ENCODE measurements at places on chromosomes 12 and 14.

- peak; percentile 69 for DNase-seq
Observed at GRCh38 chr12:47276621-47277309, 197.0 kb upstream of the AMIGO2 start.

- no peak for DNase-seq
Observed at GRCh38 chr12:65963862-65964240, 139.6 kb downstream of the HMGA2 start.

DNA sequence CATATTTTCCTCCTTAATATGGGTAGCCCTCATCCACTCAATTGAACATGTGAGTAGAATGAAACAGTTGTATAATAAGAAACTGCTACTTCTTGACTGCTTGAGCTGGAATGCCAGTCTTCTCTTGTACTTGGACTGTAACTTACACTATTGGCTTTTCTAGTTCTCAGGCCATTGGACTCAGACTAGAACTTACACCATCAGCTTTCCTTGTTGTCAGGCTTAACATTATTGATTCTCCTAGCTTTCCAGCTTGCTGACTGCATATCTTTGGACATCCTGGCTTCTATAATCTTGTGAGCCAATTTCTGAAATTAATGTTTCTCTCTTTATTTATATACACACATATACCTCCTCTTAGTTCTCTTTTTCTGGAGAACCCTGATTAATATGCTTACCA lies 24.8 kb downstream of the CCDC91 start:
- DNase-seq = no peak

DNA sequence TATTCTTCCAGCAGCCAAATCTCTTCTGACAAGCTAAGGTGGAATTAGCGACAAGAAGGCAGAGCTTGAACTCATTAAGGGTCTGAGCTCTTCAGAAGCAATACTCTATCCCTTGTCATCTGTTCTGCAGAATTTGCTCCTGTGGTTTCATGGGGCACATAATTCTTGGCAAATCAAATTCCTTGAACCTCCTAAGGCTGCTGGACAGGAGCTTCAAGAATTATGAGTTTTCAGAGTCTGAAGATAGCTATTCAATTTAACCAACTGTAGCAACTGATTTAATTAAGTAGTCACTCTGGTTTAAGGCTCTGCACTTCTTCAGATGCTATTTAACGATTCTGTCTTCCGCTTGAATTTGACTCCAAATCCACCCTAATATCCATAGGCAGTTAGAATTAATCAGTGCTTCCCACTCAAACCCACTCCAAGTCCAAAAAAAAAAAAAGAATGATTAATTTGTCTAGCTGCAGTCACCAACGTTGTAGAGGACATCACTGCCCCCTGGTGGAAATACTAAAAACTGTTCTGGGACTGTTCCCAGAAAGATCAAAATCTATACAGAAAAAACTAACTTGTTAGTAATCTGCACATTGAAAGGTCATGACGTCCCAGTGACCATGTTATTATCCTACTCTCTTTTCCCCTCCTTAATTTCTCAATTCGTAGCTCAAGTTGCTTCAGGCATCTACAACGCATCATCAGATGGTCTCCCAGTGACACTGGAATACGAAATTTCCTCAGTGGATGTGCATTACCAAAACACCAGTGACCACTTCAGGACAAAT lies 169.9 kb downstream of the KIF21A start:
- peak; percentile 41 for DNase-seq

DNA sequence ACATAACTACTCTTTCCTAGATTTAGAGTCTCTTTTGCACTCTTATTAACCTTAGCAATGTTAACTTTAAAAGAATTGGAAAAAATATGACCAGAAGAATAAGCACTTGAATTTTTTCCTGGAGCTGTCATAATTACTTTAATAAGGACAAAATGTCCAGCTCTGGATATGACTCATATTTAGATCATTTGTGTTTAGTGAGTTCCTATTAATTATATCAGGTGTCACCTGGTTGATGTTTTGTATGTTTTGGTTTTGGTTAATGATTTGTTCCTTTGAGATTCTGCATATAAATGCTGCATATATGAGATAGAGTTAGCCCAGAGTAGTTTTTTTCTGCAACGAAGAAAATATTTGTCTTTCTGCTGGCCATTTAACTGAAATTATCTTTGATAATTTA lies 5.1 kb downstream of the CLECL1 start:
- DNase-seq = no peak

GRCh38 chr14:56073799-56074198 lies 44.4 kb upstream of the PELI2 start:
- DNase-seq = no peak

- no peak for DNase-seq
Observed at GRCh38 chr12:15495746-15496145, 173.4 kb downstream of the PTPRO start.

- no peak for DNase-seq
Observed at GRCh38 chr14:32509632-32510187, 180.6 kb downstream of the AKAP6 start.

DNA sequence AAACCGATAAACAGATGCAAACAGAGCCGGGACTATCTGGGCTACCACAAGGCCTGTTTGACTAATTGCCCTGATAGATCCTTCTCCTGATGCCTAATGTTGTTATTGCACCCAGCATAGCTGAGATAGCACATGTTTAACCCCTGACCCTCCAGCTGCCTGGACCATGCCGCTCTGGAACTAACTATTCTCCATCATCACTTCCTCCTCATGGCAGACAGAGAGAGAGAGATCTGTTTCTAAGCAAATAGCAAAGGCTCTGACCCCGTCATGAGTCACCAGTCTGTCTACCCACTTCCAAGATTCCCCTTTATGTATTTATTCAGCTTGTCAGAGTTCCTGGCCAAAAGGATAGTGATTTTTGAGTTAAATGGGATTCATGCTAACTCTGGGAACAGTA lies 58.2 kb upstream of the FLRT2 start:
- no peak for DNase-seq

- no peak for DNase-seq
Observed at GRCh38 chr14:57549016-57549564, 55.4 kb upstream of the CCDC198 start.

- DNase-seq = no peak
Observed at GRCh38 chr12:109800536-109800935, 32.7 kb downstream of the TRPV4 start.

GRCh38 chr12:52533686-52534470 lies 13.7 kb upstream of the KRT5 start:
- DNase-seq = no peak

DNA sequence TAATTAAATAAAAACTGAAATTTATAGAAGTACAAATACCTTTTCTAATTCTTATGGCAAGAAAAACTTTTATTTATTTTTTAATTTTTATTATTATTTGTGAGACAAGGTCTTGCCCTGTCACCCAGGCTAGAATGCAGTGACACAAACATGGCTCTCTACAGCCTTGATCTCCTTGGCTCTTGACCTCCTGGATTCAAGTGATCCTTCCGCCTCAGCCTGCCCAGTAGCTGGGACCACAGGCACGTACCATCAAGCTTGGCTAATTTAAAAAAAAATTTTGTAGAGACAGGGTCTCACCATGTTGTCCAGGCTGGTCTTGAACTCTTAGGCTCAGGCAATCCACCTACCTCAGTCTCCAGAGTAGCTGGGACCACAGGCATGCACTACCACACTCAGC lies 47.4 kb downstream of the COCH start:
- no peak for DNase-seq

DNA sequence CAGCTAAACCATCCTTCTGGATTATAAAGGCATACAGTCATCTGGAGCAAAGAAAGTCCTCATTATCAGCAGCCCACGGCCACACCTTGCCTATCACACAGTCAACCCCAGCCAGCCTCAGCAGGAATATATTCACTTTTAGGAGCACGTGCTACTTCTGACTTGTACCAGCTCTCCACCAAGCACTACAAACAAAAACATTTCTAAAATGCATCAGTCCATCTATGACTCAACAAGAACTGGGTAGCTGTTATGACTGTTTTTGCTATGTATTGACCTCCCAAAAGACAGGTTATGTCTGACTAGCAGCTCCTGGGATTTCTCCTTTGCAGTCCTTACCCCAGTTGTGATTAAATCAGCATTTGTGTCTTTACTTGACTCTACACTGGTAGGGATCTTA lies 31.2 kb downstream of the NUAK1 start:
- no peak for DNase-seq

DNA sequence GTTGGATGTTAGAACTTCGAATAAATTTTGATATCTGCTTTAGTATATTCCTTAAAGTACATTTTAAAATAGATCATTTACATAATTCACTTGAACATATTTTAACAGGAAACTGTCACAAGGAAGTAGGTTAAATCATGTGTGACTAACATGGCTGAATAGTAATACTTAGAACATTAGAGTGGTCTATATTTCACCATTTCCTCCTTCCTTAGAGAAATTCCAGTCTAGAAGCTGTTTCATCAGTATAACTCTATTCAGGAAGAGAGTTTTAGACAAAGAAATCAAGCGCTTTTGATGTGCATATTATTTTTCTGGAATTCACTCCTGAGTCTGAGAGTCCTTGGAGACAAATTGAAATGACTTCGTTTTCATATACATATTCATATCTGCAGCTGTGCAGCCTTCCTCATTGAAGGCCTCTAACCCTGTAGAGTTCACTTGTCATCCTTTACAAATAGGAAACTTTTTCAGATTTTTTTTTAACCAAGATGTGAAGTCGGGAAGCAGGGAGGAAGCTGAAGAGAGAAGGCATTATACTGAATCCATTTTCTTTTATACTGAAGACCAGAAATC lies 28.4 kb downstream of the IRAK3 start:
- no peak for DNase-seq

- no peak for DNase-seq
Observed at GRCh38 chr12:4978737-4979136, 64.9 kb upstream of the KCNA5 start.

- no peak for DNase-seq
Observed at GRCh38 chr12:42854208-42854607, 264.7 kb upstream of the PRICKLE1 start.

Data from CD4-positive, alpha-beta T cell treated with Interferon alpha-2 for 1 hour (primary cell).